Hepatocyte (in vitro differentiated cells): ENCODE measurements at places on chromosomes 16 and 17. TPM values are rescaled to one million over a fixed set of nuclear protein-coding genes. Genes with fewer than 3 reads are reported as not detected.

The TMC5 gene
- 2.9 and 3.1 TPM in 2 replicates for total RNA-seq

The CNTNAP1 gene
- total RNA-seq: 3.6 and 4.4 TPM in 2 replicates

The NACA2 gene
- not detected in 2 replicates for total RNA-seq

The ARL5C gene
- not detected in 2 replicates for total RNA-seq

The OSGIN1 gene
- 1.9 and 3.3 TPM in 2 replicates for total RNA-seq

- H3K4me3 ChIP-seq: no peak overlapping the region
- no peak overlapping the region for H3K27ac ChIP-seq
- H3K27me3 ChIP-seq: no peaks in the 10 kb centered on the region
- H3K36me3 ChIP-seq: no peaks in the 10 kb centered on the region
Observed at GRCh38 chr16:68259007-68259825, 5.1 kb upstream of the SLC7A6 start.

DNA sequence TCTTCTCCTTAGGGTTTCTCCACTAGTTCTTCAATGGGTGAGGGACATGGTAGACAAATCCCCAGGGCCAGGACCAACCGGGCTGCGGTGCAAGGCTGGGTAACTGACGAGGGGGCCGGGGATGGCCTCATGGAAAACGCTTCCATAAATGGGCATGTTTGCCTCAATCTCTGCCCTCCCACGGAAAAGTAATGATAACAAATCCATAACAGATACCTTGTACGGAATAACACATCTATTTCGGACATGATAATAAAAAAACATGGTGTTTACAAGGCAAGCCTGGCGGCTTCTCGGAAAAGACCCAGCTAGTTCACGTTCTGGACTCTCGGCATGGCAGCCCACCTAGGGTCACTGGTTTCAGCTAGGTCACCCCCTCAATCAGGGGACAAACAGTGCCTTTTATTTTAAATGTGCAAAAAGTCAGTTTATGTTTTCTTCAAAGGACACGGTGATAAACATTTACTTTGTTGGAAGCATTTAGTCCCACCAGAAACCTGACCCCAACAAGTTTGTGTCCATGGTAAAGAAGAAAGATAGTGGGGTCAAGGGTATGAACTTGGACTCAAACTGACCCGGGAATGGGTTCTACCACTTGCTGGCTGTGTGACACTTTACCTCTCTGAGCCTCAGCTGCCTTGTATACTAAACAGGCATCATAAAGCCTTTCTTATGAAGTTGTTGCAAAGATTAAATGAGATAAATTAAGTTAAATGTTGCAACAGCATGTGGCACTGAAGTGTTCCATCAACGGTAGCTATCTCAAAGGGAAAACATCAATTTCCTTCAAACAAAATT lies 1.7 kb downstream of the MYH11 start:
- no peak overlapping the region for H3K4me3 ChIP-seq
- H3K36me3 ChIP-seq: no peaks in the 10 kb centered on the region
- H3K27me3 ChIP-seq: peaks cover 60% of the 10 kb centered on the region
- no peak overlapping the region for H3K27ac ChIP-seq

DNA sequence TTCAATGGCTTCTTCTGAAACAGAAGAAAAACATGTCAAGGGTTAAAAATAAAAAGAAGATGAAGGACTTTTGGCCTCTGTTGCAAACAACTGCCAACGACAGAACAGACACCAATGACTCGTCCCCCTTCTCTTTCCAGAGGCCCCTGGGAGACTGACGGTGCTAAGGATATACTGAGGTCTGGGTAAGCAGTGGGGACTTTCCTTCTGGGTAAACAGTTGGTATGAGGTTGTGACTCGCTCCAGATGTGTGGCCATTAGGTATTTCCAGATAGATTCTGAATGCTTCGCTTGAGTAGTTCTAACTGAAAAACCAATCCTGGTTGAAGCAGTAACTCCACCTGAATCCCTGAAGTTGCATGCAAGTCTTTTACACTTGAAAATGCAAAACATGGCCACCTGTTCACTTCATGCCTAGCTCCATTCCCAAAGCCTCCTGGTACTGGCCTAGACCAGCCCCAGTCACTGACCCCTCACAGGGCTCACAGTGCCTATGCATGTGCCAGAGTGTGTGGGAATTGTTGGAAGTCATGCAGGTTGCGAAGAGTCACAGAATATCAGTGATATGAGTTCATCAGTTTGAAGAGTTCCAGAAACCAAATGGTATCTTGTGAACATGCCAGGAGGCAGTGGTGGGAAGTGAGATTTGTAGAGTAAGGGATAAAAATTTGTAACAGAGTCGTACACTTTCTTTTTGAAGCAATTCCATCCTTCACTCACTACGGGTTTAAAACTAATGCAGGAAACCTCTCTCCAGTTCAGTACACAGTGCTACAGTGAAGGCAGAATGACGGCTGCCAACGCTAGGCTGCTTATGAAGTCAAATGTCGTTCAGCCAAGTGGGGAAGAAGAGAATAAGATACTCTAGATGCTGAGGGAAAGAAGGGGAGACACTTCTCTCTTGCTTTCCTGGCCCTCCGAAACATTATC lies 217.8 kb downstream of the ZFHX3 start:
- H3K4me3 ChIP-seq: no peak overlapping the region
- H3K27ac ChIP-seq: no peak overlapping the region
- peaks cover 13% of the 10 kb centered on the region for H3K4me1 ChIP-seq
- DNase-seq: no peak
- no peaks in the 10 kb centered on the region for H3K36me3 ChIP-seq
- H3K27me3 ChIP-seq: no peaks in the 10 kb centered on the region

GRCh38 chr17:40322358-40323315 lies 13.7 kb downstream of the RARA start:
- DNase-seq: peak; percentile 67
- peaks cover 74% of the 10 kb centered on the region for H3K4me1 ChIP-seq
- no peak overlapping the region for H3K4me3 ChIP-seq
- no peaks in the 10 kb centered on the region for H3K36me3 ChIP-seq
- no peaks in the 10 kb centered on the region for H3K27me3 ChIP-seq

DNA sequence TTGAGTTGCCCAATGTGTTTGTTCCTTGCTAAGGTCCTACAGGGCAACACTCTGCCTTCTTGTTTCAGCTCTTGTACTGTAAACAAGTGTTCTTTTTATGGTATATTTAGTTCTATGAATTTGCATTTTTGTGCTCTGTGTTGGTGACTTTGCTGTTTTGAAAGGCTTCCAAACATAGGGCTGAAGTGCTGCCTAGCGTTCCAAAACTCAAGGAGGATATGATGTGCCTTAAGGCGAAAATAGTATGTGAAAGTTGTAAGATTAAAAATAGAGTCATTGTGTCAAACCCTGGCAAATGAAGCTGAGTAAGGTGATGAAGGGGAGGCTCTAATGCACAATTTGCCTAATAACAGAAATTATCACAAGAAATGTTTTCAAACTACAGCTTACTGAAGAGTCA lies 372.7 kb upstream of the TOM1L1 start:
- H3K4me1 ChIP-seq: no peaks in the 10 kb centered on the region
- no peaks in the 10 kb centered on the region for H3K36me3 ChIP-seq
- no peak overlapping the region for H3K27ac ChIP-seq
- no peaks in the 10 kb centered on the region for H3K27me3 ChIP-seq
- DNase-seq: no peak

DNA sequence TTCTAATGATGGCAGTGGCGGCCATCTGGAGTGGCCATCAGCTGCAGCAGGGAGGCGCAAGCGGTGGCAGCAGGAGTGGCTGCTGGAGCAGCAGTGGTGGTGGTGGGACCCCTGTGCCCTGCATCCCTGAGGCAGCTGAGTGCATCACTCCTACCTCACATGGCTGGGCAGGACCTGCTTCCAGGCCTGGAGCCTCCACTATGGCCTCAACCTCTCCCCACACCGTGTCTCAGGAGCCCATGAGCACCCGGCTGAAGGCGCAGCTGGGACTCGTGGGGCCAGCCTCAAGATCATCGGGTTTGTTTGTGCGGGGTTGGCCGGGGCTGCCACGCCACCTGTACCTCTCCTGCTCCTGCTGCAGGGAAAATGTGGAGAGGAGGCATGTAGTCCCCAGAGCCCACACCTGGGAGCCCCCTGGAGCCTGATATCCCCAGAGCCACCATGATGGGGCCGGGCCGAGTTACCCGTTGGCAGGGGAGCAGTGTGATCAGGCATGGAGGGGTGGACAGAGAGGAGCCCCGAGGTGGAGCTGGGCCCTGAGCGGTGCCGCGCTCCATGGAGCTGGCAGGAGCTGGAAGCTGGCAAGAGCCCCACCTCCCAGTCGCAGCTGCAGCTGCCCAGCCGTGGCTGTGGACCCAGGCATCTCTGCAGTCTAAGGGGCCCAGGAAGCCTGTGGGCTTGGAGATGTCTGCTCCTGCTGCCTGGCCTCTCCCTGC lies 16.7 kb downstream of the RHOT1 start:
- no peak overlapping the region for H3K27ac ChIP-seq
- H3K27me3 ChIP-seq: no peaks in the 10 kb centered on the region
- H3K36me3 ChIP-seq: no peaks in the 10 kb centered on the region
- no peak for DNase-seq

DNA sequence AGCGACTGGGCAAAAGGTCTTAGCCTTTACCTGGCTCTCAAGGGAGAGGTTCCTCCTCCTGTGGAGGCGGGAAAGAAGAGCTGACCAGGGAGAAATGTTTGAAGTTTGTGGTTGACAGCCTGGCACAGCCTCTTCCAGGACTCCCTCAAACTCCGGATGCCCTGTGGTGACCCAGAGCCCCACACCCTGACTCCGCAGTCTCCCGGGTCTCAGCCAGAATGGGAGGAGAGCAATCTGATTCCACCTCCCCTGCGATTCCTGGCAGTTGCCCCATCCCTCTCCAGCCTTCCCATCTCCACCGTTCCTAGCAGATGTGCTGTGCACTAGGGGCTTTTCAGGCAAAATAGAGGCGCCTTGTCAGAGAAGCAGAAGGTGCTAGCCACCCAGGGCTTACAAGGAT lies 5.5 kb upstream of the DNAI2 start:
- H3K36me3 ChIP-seq: no peaks in the 10 kb centered on the region
- no peak for DNase-seq
- peaks cover under 1% of the 10 kb centered on the region for H3K27me3 ChIP-seq

DNA sequence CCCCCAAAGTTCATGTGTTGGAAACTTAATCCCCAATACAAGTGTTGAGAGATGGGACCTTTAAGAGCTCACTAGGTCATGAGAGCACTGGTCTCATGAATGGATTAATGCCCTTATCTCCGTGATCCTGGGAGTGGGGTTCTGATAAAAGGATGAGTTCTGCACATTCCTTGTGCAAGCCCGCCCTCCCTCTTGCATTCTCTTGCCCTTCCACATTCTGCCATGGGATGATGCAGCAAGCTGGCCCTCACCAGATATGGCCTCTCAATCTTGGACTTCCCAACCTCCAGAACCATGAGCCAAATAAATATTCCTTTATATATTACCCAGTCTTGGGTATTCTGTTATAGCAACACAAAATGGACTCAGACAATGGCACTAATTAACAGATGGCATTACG lies 14.1 kb downstream of the GLG1 start:
- H3K36me3 ChIP-seq: no peaks in the 10 kb centered on the region
- H3K4me3 ChIP-seq: no peak overlapping the region
- DNase-seq: no peak
- no peak overlapping the region for H3K27ac ChIP-seq
- H3K4me1 ChIP-seq: no peaks in the 10 kb centered on the region
- H3K27me3 ChIP-seq: no peaks in the 10 kb centered on the region

- no peaks in the 10 kb centered on the region for H3K36me3 ChIP-seq
- H3K27ac ChIP-seq: no peak overlapping the region
- DNase-seq: peak; percentile 23
- H3K4me1 ChIP-seq: no peaks in the 10 kb centered on the region
- peaks cover 89% of the 10 kb centered on the region for H3K27me3 ChIP-seq
- no peak overlapping the region for H3K4me3 ChIP-seq
Observed at GRCh38 chr17:36808180-36808661, 129.1 kb upstream of the LHX1 start.

GRCh38 chr17:13154930-13155329 lies 137.1 kb upstream of the ELAC2 start:
- no peaks in the 10 kb centered on the region for H3K4me1 ChIP-seq
- DNase-seq: no peak
- H3K27ac ChIP-seq: no peak overlapping the region
- H3K36me3 ChIP-seq: no peaks in the 10 kb centered on the region
- H3K4me3 ChIP-seq: no peak overlapping the region

DNA sequence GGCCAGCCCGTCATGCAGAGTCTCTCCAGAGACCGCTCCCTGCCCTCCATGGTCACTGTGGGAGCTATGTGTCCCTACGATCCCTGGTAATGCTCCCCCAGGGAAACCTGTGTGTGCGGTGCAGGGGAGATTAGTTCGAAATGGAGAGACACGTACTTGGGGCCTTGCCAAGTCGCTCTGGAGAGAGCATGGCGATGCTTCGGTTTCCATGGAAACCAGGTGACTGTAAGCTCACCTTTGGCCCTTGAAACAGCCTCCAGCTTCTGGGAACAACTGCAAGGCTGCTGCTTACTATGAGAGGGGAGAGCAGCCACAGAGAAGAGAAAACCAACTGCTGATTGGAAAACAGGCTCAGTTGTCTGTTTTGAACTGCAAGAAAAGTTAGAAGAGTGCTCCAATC lies 879.7 kb upstream of the EEF2KMT start:
- H3K27ac ChIP-seq: no peak overlapping the region
- H3K36me3 ChIP-seq: no peaks in the 10 kb centered on the region
- no peaks in the 10 kb centered on the region for H3K4me1 ChIP-seq
- no peaks in the 10 kb centered on the region for H3K27me3 ChIP-seq

GRCh38 chr17:35065880-35066279 lies 2.4 kb upstream of the RFFL start:
- H3K4me3 ChIP-seq: no peak overlapping the region
- H3K36me3 ChIP-seq: no peaks in the 10 kb centered on the region
- H3K4me1 ChIP-seq: peaks cover 20% of the 10 kb centered on the region
- no peaks in the 10 kb centered on the region for H3K27me3 ChIP-seq

GRCh38 chr17:41793784-41794539 lies 7.5 kb upstream of the JUP start:
- DNase-seq: peak; percentile 69
- no peak overlapping the region for H3K4me3 ChIP-seq
- H3K36me3 ChIP-seq: no peaks in the 10 kb centered on the region
- peak overlapping the region; percentile 97 for H3K27ac ChIP-seq
- no peaks in the 10 kb centered on the region for H3K27me3 ChIP-seq

DNA sequence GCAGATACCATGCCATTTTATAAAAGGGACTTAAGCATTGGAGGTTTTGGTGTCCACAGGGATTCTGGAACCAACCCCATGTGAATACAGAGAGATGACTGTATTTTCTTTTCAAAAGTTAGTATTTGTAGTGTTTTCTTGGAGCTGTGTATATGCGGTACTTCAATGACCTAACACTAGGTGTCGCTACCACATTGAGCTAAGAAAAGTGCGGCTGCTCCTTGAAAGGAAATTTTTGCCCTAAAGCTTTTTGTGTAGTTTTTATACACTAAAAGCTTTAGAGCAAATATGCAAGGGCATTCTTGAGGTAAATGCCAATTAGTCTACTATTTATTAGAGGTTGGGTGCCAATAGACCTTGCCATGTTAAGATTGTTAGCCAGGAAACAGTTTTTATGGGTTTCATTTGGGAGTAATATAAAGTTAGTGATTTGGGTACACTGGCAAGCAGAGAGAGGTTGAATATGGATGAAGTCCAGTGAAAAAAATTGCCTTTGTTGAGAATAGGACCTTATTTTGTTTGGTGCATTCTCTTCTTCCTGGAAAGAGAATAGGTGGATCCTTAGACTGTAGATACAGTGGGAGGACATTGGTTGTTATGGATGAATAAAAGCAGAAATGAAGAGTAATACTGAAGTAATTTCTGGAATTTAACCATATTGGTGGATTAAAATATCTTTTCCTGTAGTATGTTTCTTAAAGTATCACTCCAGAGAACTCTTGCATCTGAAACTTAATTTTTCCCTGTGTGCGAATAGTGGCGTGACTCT lies 43.3 kb downstream of the BCAS3 start:
- no peaks in the 10 kb centered on the region for H3K27me3 ChIP-seq
- DNase-seq: peak; percentile 83
- H3K36me3 ChIP-seq: no peaks in the 10 kb centered on the region
- H3K4me1 ChIP-seq: no peaks in the 10 kb centered on the region
- peak overlapping the region; percentile 0 for H3K27ac ChIP-seq

- H3K27me3 ChIP-seq: peaks cover 18% of the 10 kb centered on the region
- peaks cover 3% of the 10 kb centered on the region for H3K4me1 ChIP-seq
- no peak for DNase-seq
- H3K4me3 ChIP-seq: no peak overlapping the region
- no peak overlapping the region for H3K27ac ChIP-seq
Observed at GRCh38 chr17:74270333-74270732, 3.7 kb upstream of the DNAI2 start.
